Liver (tissue), 10 donors: ENCODE measurements at places on chromosomes 2 and 18.

GRCh38 chr2:11123856-11124759 lies 31.2 kb upstream of the SLC66A3 start:
- DNase-seq = peak; percentile 77

DNA sequence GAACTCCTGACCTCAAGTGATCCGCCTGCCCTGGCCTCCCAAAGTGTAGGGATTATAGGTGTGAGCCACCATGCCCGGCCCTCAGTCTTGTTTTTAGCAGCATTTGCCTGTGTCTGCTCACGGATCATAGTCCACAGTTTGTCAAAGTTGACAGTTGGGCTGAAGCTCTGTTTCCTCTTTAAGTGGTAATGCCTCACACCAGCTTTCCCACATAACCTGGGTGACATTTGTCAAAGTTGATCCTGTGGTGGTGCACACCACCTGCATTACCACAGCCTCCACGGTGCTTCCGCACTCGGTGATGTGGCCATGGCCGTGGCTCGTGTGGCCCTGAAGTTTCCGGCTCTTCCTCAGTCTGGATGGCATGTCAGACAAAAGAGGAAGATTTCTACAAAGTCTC lies 27.1 kb downstream of the RAB31 start:
- DNase-seq = no peak

DNA sequence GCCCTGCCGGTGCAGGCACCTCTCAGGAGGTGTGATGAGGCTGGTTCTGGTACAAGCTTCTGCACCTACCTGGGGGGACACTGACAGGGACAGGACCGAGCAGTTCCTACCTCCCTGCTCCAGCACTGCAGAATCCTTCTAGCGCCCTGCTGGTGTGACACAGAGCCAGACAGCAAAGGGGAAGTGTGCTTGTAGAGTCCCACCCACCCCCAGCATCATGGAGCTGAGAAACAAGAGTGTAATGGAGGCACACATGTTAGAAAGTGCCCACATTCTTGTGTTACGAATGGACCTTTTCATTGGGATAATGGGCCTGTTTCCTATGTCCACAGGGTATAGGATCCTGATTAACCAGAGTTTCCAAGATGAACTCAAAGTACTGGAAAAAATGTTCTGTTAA lies 38.3 kb downstream of the OXER1 start:
- no peak for DNase-seq

GRCh38 chr2:36356298-36356989 lies 866 bp downstream of the CRIM1 start:
- DNase-seq = peak; percentile 42

DNA sequence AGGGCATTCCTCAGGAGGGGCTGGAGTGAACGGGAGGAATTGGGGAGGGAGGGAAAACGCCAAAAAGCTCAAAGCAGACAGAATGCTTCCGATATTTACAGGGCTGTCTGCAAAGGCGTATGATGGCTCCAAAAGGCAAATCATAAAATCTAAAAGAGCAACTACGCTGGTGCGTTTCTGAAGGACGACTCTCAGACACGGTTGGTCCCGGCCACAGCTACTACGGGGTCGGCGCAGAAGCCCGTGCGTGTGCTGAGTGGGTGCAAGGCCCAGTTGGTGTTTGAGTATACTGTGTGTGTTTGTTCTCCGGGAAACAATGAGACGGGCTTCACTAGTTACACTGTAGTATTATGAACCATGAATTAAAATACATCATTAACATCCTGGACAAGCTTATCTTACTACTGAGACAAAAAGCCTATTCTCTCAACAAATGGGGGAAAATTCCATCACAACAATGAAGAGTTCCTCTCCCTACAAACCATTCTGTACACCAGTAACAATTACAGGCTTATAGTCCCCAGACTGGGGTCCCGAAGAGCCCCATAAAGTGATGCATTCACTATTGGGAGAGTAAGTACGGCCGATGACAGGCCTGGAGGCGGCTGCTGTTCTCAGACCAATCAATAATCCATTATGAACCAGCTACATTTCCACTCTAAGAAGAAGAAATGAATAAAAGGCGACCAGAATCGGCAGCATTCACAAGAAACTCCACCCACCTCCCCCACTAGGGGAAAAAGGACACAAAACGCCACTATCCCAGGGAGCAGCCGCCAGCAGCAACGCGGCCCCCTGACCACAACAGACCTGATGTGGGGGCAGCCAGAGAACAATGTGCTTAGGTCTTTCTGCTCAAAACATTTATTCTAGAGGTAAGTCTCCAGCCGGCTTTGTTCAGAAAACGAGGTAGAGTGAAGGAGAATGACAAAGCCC lies 43.4 kb downstream of the ZNF516 start:
- DNase-seq = peak; percentile 32

DNA sequence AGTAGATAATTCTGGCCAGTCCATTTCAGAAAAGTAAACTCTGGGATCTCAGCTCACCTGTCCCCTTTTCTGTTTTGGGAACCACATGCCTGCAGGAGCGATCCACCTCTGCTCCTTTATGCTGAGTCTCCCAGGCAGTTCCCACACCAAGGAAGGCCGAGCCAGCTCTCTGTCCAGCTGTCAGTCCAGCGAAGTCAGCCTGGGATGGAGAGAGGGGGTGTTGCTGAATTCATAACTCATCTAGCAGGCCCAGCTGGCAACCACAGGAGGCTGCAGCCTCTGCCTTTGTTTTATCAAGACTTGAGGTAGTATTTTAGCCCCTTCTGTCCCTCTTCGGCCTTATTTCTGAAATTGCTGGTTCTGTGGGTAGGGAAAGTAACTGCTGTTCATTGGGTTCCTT lies 209.9 kb downstream of the ARL4C start:
- no peak for DNase-seq

DNA sequence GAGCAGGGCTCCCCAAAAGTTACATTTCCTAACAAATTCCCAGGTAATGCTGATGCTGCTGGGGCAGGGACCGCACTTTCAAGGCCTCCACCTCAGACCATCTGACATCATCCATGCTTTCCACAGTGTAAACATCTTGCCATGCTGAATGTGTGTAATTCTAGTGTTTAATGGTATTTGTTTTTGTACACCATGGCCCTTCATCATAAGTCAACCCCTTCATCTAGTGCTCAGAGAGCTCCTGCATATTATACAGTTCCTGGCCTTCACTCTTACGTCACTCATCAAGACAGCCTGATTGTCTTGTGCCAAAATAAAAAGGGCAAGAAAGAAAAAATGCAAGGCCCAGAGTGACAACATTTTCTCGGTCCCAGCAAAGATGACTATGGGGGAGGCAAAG lies 77.5 kb upstream of the ZFP36L2 start:
- no peak for DNase-seq

DNA sequence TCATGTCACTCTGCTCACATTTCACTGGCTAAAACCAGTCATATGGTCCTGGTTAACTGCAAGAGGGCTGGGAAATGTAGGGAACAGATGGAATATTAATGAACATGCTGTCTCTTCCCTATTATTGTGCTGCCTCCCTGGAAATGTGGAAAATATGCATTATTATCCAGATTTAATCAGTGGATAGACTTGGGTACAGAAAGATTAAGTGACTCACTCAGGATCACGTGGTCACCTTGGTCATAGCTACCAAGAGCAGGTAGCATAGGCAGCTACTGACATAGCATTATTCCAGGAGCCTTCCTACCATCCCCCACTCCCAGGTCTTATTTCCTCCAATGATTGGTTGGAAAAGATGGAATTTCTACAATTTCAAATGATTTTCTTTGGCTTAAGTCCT lies 141.1 kb downstream of the HRH4 start:
- DNase-seq = no peak

DNA sequence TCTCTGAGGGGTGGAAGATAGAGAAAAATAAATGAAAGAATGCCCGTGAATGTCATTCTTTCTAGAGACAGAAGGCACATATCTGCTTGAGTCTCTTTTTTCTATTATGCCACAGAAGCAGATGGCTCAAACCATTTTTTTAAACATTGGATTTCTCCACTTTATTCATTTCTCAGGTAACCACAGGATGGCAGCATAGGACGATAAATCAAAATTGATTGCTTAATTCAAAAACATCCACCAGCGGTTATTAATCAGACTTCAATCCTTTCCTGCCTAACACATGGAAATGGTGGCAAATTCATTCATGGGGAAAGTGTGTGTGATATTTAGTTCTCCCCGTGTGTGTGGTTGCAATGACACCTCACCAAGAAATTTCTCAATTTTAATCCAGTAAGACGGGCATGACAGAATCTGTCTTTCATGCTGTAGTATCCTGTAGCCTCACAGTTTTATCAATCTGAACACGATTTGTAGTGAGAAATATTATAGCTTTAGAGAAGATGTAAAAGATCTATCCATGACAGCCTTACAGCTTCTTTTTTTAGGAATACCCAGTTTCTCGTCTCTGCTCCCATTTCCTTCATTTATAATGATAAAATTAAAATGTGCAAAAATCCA lies 72.2 kb downstream of the DSC3 start:
- DNase-seq = no peak

- no peak for DNase-seq
Measured at GRCh38 chr2:173651891-173652290, 297.2 kb downstream of the CDCA7 start.

DNA sequence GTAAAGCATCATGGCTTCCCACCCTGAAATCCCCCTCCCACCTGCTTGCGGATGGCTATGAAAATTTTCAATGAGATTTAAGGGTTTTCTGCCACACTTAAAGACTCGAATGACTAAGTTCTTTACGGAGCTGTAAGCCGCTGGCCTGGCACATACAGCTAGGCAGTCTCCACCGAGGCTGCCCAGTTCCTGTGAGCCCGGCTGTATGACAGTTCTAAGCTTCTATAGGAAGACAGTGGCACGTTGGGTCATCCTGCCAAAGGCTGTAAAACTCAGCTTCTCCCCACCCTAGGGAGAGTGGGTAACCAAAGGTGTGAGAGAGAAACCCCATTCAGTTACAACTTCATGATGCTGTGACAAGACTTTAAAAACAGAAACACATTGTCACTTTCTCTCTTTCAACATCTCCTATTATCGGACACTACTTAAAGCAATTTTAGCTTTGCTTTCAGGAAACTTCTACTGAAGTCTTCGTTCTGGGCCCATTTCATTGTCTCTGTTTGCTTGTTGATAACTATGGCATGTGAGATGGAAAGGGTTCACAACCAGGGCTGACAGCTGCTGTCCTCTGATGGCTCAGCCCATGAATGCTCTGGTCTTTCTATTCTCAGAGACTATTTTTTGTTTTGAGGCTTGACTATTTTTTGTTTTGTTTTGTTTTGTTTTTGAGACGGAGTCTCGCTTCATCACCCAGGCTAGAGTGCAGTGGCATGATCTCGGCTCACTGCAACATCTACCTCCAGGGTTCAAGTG lies 7.1 kb downstream of the CASP8 start:
- DNase-seq = no peak

- no peak for DNase-seq
Measured at GRCh38 chr2:219071131-219071816, 10.6 kb upstream of the IHH start.

DNA sequence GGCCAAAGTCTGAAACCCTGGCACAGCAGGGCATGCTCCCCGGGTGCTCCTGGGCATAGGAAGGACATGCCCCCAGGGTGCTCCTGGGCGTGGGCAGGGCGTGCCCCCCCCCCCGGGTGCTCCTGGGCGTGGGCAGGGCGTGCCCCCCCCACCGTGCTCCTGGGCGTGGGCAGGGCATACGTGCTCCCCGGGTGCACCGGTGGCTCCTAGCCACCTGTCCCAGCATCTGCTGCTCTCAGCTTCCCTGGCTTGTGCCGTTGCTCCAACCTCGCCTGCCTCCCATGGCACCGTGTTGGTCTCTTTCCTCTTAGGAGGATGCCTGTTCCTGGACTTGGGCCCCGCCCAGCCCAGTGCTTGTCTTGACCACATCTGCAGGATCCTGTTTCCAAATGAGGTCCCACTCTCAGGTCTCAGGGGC lies 95.6 kb upstream of the CTDP1 start:
- DNase-seq = no peak

- DNase-seq = no peak
Measured at GRCh38 chr2:163364736-163365135, 371.1 kb downstream of the FIGN start.

DNA sequence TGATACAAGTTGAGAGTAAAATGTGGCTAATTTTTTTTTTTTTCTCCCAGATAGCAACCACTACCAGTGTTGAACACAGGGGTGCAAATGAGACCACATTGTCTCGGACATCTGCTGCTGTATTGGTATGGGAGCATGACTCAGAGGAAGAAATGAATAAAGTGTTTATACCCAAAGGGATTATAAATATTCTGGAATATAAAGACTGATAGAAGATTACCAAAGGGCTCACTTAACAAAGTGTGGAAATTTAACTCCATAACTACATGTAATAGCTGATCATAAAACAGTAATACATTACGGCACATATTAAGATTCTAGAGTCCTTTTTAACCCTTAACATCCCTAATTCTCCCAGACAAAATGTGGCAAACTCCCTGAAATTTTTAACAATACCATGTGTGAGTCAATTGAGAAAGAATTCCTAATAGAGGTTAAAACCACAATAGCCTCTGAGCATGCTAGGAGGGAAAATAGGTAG lies 1023.0 kb upstream of the ACVR2A start:
- DNase-seq = no peak

DNA sequence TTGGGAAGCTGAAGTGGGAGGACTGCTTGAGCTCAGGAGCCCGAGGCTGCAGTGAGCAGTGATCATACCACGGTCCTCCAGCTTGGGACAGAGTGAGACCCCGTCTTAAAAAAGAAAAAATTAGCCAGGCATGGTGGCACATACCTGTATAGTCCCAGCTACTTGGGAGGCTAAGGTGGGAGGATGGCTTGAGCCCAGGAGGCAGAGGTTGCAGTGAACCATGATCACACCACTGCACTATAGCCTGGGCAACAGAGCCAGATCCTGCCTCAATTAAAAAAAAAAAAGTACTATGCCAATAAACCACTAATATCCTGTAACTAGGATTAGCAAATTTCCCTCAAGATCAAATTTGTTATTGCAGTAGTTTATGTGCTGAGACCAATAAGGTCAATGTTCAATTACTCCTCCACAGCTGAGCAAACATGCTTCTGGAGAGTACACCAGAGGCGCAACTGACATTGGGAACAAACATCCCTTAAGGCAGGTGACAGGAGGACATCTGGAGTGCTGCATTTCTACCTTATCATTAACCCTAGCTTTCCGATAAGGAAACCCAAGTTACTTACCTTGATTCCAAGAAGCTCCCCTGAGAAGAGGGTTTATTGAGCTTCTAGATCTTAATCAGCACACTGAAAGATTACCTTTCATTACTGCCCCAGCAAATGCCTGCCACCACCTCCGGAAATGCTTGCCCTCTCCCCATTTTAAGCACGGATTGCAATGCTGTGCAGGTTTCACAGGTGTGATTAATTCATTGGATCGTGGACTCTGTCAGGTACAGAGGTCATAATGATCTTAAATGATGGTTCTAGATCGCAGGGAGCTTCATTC lies 26.2 kb downstream of the MGAT4A start:
- no peak for DNase-seq

GRCh38 chr2:43818761-43819160 lies 19.9 kb downstream of the ABCG5 start:
- no peak for DNase-seq

DNA sequence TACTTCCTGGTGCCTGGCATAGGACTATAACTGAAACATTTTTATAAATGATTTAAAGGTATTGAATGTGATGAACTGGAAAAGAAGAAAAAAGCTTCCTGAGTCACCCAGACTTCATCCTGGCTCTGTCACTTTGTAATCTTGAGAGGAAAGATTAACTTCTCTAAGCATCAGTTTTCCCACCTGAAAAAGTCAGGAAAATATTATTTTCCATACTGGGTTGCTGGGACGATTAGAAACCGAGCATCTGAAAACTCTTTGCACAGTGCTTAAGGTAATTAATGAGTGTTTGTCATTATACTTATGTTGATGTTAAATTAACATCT lies 71.8 kb downstream of the FMNL2 start:
- DNase-seq = no peak
